ENCODE measurements at places on chromosomes 7 and 10.

DNA sequence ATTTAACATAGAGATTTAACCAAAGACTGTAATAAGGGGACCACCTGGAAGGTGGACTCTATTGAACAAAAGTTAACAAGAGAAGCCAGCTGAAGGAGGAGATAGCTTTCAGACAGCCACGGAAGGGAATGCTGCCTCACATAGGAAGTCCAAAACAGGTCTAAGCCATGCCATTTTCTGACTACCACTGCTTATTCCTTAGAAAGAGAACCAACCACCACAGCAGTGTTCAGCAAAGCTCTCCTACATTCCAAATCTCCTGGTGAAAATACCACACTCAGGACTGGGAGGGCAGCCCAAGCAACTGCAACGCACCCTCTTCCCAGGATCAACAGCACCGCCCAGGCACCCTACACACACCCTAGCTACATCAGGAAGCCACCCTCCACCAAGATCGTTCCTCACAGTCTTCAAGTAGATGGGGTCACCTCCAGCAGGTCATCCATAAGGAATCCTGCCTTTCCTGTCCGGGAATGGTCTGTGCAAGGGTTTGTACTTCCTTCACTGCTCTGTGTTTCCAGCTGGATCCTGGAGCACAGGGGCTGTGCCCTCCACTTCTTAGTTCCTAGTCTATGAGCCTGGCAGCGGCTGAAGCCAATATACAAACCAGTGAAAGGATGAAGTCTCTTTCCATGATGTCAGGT, 2.5 kb downstream of the KIAA1549 start:
- no peak for DNase-seq

DNA sequence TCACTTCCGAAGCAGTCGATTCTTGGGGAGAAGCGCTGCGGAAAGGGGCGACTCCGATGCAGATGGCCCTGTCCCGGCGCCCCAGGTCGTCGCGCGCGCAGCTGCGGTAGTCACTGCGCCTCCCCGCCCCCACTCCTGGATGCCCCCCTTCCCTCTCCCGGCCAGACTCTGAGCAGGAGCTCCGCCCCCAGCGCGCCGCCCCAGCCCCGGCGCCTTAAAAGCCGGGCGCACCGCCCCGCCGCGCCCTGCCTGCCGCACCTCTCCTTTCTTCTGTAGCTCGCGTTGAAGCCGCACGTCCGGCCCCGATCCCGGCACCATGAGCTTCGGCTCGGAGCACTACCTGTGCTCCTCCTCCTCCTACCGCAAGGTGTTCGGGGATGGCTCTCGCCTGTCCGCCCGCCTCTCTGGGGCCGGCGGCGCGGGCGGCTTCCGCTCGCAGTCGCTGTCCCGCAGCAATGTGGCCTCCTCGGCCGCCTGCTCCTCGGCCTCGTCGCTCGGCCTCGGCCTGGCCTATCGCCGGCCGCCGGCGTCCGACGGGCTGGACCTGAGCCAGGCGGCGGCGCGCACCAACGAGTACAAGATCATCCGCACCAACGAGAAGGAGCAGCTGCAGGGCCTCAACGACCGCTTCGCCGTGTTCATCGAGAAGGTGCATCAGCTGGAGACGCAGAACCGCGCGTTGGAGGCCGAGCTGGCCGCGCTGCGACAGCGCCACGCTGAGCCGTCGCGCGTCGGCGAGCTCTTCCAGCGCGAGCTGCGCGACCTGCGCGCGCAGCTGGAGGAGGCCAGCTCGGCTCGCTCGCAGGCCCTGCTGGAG, at the start of gene INA:
Gene INA, plus strand, starts transcription at position 243 of the 817 bp plus-strand sequence. Its CDS starts 74 bp downstream, at position 317.
- no peak for DNase-seq

GRCh38 chr7:49398236-49398635, 375.2 kb upstream of the VWC2 start:
- no peak for DNase-seq

GRCh38 chr10:36499693-36500092, 625.7 kb upstream of the ANKRD30A start:
- DNase-seq: no peak

- DNase-seq: no peak
Observed at GRCh38 chr10:80195046-80195574, 10.2 kb downstream of the ANXA11 start.

DNA sequence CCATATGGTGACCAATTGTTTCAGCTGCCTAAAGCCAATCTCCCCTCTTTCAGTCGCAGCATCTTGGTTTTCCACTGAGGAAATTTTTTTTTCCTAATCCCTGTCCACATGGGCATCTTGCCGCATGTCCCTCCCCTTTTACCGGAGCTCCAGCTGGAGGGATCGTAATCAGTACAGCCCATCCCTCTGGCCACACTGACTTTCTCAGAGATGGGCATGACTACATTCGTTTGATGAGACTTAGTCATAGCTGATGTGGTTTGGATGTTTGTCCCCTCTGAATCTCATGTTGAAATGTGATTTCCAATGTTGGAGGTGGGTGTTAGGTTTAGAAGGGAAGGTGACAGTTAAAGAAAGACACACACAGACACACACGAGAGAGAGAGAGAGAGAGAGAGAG, 186.8 kb upstream of the CXCL12 start:
- no peak for DNase-seq

DNA sequence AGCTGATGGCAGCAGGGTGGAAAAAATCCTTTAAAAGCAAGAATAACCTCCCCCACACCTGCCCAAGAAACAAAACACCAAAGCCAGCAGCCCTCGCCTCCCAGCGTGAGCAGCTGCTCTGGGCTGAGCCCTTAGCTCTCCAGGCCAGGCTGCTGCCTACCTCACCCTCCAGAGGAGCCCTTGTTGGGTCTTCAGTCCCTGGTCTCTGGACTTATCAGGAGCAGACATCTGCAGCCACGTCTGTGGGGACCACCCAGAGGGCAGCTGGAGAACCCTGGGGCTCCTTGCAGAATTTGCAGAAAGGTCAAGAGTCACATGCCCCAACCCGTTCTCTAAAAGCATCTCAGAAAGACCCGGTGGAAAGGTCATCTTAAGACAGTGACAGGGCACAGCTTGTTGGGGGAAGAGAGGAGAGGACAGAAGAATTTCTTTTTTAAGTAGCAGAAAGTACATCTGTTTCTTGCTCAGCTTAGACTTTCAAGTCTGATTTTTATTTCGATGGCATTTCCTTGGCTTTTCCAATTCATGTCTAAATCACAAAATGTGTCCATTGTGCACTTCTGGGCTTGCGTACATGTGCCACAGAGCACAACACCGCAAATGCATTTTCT, 425.7 kb upstream of the NFE2L3 start:
- DNase-seq: no peak

DNA sequence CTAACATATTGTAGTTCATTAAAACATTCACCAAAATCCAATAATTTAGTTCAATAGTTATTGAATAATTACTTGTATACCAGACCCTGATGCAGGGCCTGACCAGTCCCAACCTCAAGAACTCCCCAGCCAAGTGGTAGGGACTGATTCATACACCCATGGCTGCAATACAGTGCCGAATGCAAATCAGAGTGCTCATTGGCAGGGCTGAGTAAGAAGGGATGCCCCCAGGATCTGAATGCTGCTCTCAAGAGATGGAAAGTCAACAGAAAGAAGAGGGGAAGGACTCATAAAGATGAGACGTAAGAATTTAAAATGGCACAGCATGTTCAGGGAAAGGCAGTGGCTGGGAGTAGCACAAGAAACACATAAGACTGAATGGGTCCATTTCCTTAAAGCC, 29.9 kb downstream of the ZNF438 start:
- no peak for DNase-seq

DNA sequence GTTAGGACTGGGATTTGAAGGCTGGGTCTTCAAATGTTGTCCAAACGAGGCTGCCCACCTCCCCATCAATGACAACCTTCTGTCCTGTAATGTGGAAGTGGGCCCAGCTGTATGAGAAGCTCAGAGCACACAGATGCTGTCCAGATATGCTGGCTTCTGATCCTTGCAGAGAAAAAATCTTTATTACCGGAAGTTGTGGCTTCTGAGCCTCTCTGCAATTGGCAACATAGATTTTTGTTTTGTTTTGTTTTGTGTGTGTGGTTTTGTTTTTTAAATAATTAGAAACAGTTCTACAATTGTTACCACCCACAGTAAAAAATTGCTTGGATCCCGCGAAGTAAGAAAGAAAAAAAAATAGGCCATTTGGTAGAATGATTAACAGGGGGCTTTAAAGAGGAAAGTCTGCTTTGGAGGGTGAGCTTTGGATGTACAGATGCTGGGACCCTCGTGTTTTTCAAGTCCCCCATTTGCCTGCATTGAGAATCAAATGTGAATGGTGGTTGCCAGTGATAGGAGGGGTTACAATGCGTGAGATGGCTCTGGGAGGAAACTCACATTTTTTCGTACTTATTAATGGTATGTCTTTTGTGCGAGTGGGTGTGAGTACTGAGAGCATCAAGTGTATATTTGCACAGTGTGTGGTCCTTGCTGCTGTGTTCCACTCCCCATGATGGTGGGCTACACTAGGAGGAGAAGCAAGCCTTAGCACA, 153.2 kb downstream of the TCF7L2 start:
- no peak for DNase-seq

DNA sequence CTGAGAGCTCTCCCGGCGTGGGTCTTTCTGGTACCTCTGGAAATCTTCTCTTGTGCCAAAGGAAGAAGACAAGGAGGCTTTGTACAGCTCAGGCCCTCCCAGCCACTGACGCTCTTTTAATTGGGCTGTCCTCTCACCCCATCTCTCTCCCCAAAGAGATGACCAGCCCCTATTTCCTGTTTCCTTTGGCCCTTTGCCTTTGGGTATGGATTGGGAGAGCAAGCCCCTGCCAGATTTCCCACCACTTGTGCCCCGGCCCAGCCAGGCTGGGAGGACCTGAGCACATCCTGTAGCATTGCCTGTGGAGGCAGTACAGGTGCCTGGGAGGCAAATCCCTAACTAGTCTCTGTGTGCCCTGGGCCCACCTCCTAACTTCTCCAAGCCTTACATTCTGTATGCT, 5.7 kb upstream of the PLAC9 start:
- DNase-seq: no peak

DNA sequence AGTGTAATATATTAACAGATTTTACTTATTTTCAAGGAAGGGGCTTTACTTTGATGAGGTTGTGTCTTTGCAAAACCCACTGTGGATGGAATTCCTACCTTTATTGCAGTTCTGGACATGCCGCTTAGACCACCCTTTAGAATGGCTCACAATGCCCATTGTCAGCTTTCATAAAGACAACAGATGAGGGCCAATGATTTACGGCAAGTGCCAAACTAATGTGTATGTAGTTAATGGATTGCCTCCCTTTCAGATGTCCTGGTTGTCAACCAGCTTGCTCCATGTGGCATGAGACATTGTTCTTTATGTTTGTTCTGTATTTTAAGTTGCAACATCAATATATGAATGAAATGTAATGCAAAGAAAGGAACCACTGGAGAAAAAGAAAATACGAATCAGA, 35.0 kb upstream of the ELMO1 start:
- no peak for DNase-seq

DNA sequence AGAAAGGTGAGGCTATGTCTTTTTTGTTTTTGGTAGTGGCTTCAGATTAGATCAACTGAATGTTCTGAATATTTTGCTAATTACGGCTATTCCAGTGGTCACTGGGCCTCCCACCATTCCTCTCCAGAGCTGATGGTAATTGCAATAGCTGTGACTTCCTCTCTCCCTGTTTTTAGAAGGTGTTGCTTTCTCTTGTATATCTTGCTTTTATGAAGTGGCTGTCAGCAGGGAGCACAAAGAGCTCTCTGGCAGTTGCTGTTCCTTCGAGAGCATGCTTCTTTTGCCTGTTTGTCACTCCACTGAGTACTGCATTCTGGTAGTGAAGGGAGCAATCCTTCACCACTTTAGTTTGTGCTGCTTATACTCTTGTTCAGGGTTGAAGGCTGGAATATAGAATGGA, 133.3 kb downstream of the EXOC4 start:
- no peak for DNase-seq

- DNase-seq: no peak
Observed at GRCh38 chr7:55019691-55020465, 1.1 kb downstream of the EGFR start.

DNA sequence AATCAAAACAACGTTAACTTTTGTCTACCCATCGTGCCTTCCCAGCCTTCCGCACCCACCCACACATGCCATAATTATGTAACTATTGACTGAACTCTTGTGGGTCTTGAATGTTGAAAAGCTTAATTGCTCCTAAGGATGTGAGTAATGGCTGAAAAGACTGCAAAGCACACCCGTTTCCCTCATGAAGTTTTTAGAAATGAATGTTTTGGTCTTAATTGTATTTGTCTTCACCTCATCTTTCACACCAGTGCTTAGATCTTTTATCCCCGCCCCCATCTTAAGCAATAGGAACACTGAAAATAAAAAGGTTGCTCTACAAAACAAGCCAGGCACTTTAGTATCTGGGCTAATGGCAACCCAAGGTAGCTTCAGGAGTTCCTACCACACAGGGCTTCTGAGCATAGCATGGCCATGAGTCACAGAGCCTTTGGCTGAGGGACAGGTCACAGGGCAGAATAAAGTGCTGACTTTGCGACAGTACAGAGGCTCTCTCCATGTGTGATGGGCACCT, 690.5 kb downstream of the PARD3 start:
- peak; percentile 64 for DNase-seq

DNA sequence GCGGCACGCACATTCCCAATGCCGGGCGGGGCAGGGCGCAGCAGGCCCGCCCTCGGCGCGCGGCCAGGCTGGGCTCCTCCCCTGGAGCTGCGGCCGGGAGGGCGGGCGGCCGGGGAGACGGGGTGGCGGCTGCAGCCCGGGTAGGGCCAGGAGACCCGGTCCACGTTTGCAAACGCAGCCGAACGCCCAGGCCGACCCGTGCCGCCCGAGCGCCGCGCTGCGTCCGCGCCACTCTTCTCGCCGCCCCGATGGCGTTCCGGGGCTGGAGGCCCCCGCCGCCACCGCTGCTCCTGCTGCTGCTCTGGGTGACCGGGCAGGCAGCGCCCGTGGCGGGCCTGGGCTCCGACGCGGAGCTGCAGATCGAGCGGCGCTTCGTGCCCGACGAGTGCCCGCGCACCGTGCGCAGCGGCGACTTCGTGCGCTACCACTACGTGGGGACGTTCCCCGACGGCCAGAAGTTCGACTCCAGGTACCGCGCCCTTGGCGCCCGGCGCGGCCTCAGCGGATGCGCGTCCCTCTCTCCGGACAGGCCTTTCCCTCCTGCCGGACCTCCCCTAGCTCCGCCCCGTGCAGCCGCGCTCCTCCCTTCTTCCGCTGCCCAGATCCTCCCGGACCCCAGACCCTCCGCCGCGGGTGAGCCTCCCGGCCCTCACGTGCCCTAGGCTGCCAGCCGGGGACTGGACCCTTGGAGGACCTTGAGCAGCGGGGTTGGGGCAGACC, at the start of gene FKBP9:
Gene FKBP9, plus strand, starts transcription at position 115 of the 720 bp plus-strand sequence. Its CDS starts 134 bp downstream, at position 249.
- peak; percentile 95 for DNase-seq
